ENCODE measurements at places on chromosomes 6 and 20.

DNA sequence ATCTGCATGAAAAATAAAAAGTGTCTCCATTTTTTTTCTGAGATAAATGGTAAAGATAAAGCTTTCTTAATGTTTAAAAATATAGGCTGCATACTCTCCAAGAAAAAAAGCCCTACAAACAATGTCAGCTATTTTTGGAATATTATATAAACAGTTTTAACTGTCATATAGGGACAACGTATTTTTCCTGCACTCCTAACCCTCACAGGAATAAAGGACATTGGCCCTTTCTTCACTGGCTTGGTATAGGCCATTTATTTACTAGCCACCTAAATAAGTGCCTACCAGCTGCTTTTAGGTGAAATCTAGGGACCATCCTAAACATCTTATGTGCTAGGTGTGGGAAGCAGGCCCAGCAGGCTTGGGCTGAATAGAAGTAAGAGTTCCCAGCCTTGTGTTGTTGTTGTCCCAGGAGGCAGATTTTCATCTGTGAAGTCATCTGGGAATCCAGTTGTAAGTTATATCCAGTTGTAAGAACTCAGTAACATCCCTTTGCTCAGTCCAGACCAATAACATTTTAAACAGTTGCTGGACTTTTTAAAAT lies 21.3 kb downstream of the FOXO3 start:
- DNase-seq = no peak

DNA sequence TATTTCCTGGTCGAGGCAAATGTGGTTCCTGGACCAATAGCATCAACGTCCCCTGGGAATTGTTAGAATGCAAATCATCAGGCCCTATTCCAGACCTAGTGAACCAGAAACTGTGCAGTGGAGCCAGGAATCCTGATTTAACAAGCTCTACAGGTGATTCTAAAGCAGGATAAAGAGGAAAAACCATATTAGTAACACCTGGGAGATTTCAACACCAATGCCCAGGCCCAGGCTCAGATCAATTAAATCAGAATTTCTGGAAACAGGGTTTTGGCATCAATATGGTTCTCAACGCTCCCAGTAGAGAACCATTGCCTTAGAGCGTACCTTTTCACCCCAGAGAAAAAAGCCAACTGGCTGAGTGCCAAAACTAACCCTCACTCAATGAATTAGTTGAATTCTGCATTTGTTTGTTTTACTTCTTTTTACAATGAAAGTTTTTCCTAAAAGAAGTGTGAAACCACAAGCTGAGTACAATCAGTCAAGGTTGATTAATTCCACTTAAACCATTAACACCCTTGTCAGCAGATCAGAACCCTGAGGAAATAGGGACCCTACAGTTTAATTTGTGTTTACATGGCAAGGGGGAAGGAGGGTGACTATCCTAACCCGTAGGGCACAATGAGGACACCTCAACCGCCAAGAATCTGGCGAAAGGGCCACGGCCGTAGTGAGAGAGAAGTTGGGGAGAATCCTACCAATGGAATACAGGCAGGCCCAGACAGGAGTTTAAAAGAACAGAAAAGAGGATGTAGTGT lies 34.9 kb upstream of the LOC128125822 start:
- DNase-seq = peak; percentile 39

GRCh38 chr6:108002365-108003221 lies 44.6 kb upstream of the SEC63 start:
- no peak for DNase-seq

DNA sequence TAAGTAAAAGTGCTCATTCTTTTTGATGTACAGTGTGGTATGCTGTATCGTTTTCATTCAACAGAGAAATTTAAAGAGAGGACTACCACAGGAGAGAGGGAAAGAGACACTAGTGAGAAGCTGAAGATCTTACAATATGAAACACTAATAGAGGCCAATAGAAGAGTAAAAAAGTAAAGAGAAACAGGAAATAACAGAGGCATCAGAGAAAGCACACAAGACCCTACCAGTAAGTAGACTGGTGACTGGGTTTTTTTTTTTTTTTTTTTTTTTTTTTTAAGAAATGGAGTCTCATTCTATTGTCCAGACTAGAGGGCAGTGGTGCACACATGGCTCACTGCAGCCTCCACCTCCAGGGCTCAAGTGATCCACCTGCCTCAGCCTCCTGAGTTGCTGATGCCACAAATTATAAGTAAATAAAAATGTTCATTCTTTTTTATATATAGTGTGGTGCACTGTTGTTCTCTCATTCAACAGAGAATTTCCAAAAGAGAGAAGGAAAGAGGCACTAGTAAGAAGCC lies 18.8 kb downstream of the ELOVL4 start:
- no peak for DNase-seq

DNA sequence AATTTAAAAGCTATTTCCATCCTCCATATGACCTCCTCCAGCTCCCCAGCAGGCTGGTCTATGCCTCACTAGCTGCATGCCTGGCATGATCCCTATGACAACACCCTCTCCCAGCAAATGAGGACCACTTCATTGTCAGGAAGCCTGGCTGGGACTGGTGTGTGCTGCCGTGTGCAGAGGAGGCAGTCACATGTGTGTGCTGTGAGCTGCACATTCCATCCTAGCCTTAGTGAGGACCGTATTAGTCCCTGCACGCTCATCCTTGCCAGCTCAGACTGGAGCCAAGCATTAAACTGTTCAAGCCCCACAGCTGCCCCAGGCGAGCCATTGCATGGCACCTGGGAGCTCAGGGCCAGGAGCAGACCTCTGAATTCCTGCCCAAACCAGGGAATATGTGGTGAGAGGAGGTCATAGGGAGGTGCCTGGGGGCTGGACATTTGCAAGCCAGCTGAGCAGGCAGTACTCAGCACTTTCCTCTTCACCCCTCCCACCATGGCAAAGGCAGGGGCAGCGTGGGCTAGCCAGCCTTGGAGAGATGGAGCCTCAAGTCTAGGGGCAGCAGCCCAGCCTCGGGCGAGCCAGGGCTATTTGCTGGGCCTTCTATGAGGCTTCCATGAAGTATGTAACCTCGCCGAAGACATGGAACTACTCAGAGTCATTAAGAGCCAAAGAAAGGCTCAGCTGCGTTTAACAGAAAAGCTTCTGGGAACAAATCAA lies 8.7 kb upstream of the CCN5 start:
- peak; percentile 92 for DNase-seq

- no peak for DNase-seq
Measured at GRCh38 chr6:163963205-163964120, 548.9 kb downstream of the QKI start.

DNA sequence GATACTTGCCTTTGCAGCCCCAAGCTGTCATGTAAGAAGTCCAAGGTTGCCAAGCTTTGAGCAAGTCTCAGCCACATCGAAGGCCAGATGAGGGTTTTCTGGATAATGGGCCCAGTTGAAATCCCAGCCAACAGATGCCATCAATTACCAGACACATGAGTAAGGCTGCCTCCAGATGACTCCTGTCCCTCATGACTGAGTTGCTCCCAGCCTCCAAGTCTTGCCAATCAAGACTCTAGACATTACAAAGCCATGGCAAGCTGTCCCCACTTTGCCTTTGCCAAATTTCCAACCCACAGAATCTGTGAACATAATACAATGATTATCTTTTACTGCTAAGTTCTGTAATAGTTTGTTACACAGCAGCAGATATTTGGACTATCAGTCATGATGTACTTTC lies 76.8 kb upstream of the ARMC2 start:
- peak; percentile 23 for DNase-seq

GRCh38 chr20:16475225-16475624 lies 98.0 kb downstream of the KIF16B start:
- peak; percentile 41 for DNase-seq

- no peak for DNase-seq
Measured at GRCh38 chr20:18133962-18134361, 3.7 kb upstream of the KAT14 start.

DNA sequence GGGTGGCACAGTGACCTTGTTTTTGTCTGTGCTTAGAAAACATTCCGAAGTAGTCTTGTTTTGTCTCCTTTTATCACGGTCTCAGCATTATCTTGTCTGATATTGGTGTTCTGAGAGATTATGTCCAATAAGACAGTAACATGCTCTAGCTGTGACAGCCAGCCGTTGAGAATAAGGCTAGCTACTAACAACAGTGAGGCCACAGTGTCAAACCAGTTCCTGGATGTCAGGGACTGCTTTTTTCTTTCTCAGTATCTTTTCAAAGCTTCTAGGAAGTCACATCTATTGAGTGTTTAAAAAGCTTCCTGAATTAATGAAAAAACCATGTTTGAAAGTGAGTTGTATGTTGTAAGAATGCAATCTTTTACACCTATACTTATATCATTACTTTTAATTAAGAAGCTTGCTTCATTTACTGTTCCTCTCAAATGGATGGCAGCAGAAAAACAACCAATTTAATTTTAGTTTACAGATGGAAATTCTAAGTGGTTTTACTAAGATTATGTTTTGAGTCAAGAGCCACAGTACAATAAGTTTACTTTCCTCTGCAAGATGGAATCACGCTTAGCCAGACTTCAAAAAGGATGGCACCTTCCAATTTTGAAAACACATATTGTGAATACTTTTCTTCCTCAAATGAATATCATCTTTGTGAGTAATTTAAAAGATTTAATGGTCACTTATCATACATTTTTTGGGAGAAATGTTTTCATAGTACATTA lies 53.1 kb downstream of the MAP3K7 start:
- no peak for DNase-seq

GRCh38 chr6:46305833-46306232 lies 135.1 kb upstream of the ENPP5 start:
- no peak for DNase-seq

- no peak for DNase-seq
Measured at GRCh38 chr20:51980277-51980676, 178.0 kb upstream of the SALL4 start.

GRCh38 chr6:117272032-117272866 lies 6.9 kb downstream of the VGLL2 start:
- DNase-seq = peak; percentile 6

DNA sequence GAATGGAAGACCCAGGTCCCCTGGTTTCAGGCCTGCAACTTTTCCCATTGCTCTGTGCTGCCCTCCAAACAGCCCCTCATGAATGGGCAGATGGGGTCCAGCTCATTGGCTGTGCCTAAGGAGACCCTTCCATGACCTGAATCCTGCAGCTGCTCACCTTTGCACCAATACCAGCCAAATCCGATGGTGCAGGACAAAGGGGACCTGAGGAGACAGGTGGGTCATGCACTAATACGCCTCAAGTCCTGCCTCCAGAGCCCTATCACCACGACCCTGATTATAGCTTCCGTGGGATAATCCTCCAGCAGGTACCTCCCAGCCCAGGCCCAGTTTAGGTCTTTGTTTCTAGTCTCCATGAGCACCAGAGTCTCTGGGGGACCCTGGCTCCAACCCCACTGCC lies 16.8 kb downstream of the TREM1 start:
- no peak for DNase-seq

DNA sequence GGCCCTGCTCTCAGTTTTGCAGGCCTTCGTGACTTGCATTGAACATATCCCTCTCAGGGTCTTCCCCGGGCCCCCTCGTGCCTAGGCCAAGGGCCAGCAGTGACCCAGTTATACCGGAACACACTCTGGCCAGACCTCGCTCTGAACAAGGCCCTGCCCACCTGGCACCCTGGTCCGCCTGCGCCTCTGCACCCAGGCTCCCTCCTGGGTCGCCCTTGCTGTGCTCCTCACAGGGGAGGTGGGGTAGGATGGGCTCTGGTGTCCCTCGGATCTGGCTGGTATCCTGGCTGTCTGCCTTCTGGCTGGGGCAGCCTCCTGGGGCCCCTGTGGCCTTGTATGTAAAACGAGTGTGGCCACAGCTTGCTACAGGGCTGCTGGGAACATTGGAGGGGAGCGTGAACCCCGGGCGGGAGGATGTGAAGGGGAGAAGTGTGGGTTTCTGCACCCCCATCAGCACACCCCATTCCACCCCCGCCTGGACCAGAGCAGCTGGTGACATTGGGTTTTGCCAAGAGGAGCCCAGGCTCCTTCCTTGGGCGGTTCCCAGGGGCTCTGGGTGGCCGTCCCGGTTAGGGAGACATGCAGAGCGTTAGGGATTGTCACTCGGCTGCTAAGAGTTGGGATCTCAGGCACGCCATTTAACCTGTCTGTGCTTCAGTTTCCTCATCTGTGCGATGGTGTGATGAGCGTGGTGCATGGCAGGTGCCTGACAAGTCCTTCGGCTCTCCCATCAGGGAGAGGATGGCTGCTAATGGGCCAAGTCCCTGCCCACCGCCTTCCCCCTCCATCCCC lies 17.5 kb downstream of the SRC start:
- DNase-seq = no peak

GRCh38 chr20:44405785-44406571 lies 50.5 kb downstream of the HNF4A start:
- DNase-seq = no peak

DNA sequence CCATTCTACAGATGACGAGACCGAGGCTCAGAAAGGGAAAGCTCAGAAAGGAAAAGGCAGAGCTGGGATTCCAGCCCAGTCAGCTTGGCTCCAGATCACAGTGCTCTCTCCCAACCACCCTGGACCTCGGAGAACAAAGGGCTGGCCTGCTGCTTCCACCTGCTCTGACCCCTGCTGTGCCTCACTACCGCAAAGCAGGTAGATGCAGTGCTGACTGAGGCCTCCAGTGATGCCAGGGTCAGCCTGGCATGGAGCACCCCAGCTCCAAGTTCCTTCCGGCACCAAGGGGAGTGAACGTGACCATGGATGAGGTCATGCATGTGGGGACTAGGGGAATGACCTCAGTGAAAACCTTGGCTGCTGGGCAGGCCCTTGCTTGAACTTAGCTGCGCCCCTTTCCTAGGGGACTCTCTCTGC lies 20.7 kb upstream of the TLDC2 start:
- DNase-seq = no peak

GRCh38 chr6:159169193-159169555 lies at the start of gene FNDC1:
Gene FNDC1, plus strand, starts transcription at chr6:159169400. Its CDS starts 197 bp downstream, at chr6:159169597.
- DNase-seq = peak; percentile 32

DNA sequence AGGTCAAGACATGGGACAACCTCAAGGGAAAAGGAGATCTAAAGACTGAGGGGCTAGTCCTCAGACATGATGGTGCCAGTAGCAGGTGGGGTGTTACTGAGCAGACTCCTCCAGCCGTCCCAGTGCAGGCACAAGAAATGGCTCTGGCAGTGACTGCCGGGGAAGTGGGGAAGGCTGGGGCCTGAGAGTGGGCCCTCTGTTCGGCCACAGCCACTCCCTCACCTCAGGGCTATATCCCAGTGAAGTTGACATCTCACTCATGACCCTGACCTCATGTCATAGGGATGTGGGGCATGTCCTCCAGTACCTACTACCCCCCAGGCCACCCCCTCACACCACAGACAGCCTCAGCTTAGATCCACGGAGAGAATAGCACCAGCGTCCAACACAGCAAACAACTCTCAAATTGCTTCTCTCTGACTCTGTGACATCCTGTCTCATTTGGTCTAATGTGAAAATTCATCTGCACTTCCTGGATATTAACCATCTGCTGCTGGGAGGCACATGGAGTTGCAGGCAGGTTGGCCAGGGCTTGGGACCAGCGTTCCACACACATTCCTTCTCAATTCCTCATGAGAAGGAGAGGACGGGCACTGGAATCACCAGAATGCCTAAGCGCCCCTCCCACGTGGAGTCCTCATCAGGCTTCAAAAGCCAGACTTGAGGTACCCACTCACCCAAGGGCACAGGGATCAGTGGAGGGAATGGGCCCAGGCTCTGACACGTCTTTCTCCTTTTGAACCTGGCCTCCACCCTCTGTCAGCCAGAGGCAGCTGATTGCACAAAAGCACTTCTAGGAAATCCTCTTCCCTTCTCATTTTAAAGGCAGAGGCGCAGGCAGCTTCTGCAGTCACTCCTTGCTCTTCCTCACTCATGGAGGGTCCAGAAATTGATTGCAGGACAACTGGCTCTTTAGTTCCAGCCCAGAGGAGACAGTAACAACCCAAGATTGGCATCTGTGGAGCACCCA lies 163.6 kb upstream of the CST7 start:
- peak; percentile 83 for DNase-seq

- no peak for DNase-seq
Measured at GRCh38 chr20:15921930-15922329, 651.3 kb downstream of the KIF16B start.

- no peak for DNase-seq
Measured at GRCh38 chr20:8532169-8532568, 400.1 kb downstream of the PLCB1 start.
